Fibroblast of skin of right biceps (primary cell): ENCODE measurements at places on chromosomes 6 and 20.

GRCh38 chr6:18845896-18846295 lies 458.7 kb downstream of the RNF144B start:
- DNase-seq = no peak

DNA sequence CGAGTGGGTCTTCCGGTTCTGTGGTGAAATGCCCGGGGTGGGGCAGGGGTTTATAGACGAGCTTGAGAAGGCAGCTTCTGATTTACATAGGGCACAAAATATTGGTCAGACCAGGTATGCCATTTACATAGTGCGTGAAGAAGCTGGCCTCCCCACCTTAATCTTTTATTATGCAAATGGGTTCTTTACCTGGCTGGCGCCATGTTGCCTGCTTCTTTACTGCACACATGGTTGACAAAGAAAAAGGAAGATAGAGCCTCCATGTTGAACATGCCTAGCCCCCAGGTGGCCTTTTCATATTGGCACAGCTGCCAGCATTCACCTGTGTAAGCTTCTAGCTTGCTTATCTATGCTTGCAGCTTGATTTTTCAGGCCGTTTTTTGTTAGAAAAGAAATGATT lies 276.2 kb downstream of the PHACTR1 start:
- no peak for DNase-seq

- DNase-seq = no peak
Observed at GRCh38 chr6:68628161-68628560, 6.9 kb upstream of the ADGRB3 start.

GRCh38 chr6:18391023-18391422 lies 3.9 kb downstream of the RNF144B start:
- DNase-seq = no peak

DNA sequence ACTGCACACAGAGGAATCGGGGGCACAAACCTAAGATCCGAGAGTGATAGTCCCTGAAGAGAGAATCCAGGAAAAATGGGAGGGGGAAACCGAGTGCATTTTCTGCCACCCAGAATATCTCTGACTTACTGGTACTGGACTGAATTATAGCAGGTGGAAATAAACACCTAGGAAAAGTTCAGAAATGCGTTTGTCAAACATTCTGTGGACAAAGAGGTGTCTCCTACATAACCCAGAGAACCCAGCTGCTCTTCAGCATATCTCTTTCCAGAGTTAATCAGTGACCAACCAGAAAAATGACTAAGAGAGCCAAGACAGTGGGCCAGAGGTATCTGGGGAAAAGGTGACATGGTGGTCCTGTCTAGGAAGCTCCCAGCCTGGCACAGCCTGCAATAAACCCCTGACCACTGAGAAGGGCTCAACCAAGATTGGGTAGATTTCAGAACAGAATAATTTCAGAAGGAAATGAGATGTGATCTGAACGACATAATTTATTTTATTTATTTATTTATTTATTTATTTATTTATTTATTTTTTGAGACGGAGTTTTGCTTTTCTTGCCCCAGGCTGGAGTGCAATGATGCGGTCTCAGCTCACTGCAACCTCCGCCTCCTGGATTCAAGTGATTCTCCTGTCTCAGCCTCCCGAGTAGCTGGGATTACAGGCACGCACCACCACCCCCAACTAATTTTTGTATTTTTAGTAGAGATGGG lies 6.0 kb upstream of the VNN1 start:
- no peak for DNase-seq

DNA sequence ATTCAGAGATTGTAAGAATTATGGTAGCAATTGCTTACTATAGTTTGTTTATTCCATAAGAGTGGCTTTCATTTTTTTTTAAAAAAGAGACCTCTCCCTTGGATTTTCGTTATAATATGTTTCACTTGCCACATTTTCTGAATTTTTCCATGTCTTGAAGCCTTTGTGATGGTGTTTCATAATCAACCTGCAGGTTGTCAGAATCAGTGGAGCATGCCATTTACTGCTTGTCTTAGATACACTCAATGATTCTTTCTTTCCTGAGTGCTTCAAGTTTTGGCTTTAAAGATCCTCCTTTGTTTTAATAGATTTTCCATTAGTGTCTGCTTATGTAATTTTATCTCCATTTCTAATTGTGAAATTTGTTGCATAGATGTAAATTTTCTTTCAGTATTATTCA lies 31.2 kb downstream of the KCNQ5 start:
- DNase-seq = no peak

GRCh38 chr20:5474646-5475550 lies 158.1 kb upstream of the PROKR2 start:
- no peak for DNase-seq

DNA sequence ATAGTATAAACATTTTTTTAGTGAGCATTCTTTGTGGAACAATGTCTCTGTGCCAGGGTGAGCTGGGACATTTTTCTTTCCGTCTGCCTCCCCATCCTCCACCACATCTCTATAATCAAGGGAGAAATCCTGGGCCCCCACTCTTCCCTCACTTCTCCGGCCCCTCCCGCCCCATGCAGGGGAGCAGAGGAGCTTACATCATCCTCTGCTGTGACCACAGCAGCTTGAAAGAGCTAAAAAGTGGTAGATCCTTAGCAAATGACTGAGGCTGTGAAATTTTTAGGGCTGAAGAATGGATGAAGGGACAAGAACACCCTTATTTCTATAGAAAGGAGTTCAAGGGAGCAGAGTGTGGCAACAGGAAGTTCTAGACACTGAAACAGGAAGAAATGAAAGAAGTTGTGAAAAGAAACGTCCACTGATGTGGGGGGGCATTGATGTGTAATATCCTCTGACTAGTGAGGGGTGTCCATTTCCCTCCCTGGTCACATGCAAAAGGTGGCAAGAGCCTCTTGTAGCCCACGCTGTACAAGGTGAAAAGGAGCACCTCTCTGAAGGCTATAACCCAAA lies 380.3 kb upstream of the JARID2 start:
- DNase-seq = peak; percentile 50

- DNase-seq = no peak
Observed at GRCh38 chr6:47303342-47303741, 6.4 kb downstream of the TNFRSF21 start.

DNA sequence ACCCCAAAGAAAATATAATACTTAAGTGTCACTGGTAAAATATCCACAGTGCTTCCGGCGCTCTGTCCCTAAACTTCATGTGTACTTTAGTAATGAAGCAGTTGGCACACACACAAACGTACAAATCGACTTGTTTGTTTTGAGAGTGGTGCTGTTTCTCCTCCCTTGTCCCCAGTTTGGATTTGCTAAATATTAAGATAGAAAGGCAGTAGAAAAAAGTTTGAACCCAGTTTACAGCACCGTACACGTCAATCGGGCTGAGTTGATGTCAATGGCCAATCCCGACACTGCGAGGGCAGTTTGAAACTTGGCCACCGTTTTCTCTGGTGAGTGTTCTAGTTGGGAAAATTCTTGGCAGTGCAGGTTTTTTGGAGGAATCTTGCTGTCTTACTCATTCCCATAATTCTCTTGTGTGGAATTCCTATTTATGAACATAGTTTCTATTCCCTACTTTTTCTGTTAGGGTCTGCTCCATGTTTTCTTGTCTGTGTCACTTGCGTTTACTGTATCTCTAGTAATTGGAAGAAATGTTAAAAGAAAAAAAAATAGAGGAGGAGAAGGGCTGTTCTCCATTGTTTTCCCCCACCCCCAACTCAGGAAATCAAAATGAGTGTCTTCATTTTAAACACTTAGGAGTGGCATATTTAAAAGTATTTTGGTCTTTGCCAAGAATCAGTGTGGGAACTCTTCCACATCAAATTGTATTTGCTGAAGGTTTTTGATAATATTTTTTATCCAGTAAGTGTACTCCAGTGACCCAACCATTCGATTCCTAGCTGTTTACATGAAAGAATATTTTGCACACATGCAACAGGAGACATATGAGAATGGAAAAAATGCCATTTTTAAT lies 72.3 kb downstream of the OR2B2 start:
- DNase-seq = peak; percentile 97

DNA sequence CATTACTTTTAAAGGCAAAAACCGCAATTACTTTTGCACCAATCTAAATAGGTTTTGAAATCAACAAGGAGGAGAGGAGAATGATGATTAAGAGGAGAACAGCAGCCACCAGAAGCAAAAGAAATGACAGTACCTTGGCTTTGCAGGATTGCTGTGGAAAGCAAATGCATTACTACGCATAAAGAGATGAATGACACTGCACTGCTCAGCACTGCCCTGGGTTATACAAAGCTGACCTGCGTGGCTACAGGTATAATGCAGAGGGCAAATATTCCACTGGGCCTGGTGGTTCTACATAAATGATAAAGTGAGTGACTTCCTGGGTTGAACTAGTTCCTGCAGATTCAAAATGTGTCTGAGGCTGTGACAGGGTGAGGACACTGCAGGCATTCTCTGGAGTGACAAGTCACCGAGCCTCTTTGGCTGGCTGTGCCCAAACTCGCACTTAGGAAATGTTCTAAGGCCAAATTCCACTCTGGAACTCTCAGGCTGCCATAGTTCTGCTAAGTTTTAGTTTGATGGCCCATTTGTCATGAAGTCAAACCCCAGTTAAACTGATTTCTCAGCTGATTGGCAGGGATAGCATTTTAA lies 78.6 kb downstream of the INSM1 start:
- no peak for DNase-seq

DNA sequence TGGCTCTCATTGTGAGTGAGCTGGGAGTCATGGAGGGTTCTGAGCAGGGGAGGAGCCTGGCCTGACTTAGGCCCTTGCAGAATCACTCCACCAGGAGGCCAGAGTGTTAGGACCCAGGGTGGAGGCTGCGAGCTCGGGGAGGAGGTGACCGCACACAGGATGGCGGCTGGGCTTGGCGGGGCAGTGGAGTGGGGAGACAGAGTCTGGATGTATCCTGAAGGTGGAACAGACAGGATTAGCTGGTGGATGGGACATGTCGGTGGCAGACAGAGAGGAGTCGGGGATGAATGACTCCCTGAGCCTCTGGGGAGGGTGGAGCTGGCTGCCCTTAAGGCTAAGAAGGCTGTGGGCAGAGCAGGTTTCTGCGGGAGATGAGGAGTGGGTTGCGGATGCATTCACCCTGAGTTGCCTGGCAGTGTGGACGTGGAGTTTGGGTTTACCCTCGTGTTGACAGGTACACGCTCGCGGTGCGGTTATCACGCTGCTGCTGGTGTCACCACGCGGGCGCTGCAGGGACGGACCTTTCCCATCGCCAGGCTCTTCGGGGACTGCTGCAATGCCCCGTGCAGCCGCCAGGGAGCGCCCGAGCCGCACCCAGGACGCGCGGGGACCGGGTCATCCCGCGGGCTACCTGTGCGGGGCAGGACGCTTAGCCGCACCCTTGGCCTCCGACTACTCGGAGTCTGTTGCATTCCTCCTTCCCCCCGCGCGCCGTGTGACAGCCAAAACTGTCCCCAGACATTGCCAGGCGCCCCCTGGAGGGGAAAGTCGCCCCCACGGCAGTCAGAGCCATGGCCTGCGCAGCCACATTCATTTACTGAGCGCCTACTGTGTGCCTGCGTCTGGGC lies 43.0 kb upstream of the PTGIS start:
- peak; percentile 47 for DNase-seq

DNA sequence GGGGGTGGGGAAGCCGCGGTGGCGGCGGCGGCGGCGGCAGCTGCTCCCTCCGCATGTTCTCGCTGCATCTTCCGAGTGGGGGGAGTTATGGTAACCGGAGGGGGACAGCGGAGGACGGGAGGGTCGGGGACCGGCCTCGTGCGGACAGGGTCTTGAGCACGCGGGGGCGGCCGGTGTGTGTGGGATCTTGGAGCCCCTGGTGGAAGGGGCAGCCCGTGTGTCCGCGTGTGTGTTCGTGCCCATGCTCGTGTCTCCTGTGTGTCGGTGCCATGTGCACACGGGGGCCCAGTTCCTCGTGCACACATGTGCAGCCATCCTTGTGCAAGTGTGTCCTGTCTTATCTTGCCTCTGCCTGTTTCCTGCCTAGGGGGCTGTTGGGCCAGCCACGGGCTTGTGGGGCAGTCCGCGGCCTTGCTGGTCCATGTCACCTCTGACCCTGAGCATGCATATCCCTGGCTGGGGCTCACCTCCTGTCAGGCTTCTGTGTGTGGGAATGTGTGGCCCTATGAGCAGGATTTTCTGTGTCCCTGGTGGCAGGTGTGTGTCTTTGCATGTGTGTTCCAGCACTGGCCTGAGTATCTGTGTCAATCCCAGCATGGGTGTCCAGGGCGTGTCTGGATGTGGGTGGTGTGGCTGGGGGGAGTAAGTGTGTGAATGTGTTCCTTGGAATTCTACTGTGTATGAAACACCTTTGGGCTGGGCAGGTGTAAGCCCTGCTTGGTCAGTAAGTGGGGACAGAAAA lies 8.5 kb downstream of the SYNGAP1 start:
- peak; percentile 39 for DNase-seq
